ENCODE measurements at places on chromosomes 7 and 10.
A peak's percentile ranks its signal among the peaks of the same experiment; 100 is the strongest.

DNA sequence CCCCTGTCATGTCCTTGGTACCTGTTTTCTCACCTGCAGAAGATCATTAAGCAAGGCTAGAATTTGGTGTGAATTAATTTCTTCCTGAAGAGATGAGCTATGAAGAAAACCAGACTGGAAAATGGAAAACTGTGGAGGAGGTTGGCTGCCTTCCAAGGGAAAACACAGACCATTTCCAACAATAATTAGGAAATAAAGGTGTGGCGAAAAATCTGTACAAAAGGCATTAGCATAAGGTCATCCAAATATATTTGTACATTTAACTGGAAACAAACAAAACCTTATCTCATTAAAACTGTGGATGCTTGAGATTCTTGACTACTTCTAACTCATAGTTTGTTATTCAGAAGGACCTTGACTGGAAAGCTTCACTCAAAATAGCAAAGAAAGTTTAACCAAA, 1.7 kb downstream of the STN1 start:
- H3K27ac ChIP-seq, result no peak overlapping the region
- no peak overlapping the region for H3K4me3 ChIP-seq
- H3K27me3 ChIP-seq, result no peaks in the 10 kb centered on the region
- H3K36me3 ChIP-seq, result no peaks in the 10 kb centered on the region
- H3K4me1 ChIP-seq, result peaks cover 6% of the 10 kb centered on the region

GRCh38 chr7:74002474-74003017, 25.4 kb upstream of the ELN start:
- H3K27ac ChIP-seq, result peak overlapping the region; percentile 83
- peak; percentile 78 for DNase-seq
- no peaks in the 10 kb centered on the region for H3K36me3 ChIP-seq
- H3K4me3 ChIP-seq, result no peak overlapping the region

GRCh38 chr7:129591868-129592267, 19.7 kb upstream of the NRF1 start:
- H3K36me3 ChIP-seq, result no peaks in the 10 kb centered on the region
- DNase-seq, result no peak
- H3K4me3 ChIP-seq, result no peak overlapping the region
- H3K27ac ChIP-seq, result no peak overlapping the region
- H3K4me1 ChIP-seq, result no peaks in the 10 kb centered on the region

GRCh38 chr7:1275451-1276381, 43.0 kb downstream of the UNCX start:
- no peaks in the 10 kb centered on the region for H3K4me1 ChIP-seq
- no peaks in the 10 kb centered on the region for H3K36me3 ChIP-seq
- peaks cover 1% of the 10 kb centered on the region for H3K27me3 ChIP-seq
- no peak overlapping the region for H3K27ac ChIP-seq

GRCh38 chr7:4753598-4754432, 21.6 kb upstream of the AP5Z1 start:
- H3K4me3 ChIP-seq, result no peak overlapping the region
- DNase-seq, result peak; percentile 34
- H3K27me3 ChIP-seq, result no peaks in the 10 kb centered on the region
- H3K4me1 ChIP-seq, result no peaks in the 10 kb centered on the region

DNA sequence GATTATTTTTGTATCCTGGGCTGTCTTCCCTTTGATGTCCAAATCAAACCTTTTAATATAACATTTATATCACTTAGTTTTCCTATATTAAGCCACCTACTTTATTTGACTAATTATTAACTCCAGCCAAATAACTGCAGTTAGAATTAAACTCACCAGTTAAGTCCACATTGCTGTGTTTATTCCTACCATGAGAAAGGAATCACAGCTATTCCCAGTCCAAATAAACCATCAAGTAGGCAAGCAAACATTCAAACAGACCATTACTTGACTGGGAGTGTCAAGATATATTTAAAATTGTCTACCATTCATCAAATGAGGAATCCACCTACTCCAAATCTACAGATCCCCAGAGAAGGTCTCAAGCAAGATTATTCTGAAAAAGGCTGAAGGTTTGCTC, 22.4 kb downstream of the PDE1C start:
- DNase-seq, result peak; percentile 27
- peaks cover 4% of the 10 kb centered on the region for H3K4me1 ChIP-seq

- no peaks in the 10 kb centered on the region for H3K36me3 ChIP-seq
- no peaks in the 10 kb centered on the region for H3K27me3 ChIP-seq
- DNase-seq, result no peak
- H3K27ac ChIP-seq, result no peak overlapping the region
- no peak overlapping the region for H3K4me3 ChIP-seq
Observed at GRCh38 chr7:86653919-86654659, 10.4 kb downstream of the GRM3 start.

DNA sequence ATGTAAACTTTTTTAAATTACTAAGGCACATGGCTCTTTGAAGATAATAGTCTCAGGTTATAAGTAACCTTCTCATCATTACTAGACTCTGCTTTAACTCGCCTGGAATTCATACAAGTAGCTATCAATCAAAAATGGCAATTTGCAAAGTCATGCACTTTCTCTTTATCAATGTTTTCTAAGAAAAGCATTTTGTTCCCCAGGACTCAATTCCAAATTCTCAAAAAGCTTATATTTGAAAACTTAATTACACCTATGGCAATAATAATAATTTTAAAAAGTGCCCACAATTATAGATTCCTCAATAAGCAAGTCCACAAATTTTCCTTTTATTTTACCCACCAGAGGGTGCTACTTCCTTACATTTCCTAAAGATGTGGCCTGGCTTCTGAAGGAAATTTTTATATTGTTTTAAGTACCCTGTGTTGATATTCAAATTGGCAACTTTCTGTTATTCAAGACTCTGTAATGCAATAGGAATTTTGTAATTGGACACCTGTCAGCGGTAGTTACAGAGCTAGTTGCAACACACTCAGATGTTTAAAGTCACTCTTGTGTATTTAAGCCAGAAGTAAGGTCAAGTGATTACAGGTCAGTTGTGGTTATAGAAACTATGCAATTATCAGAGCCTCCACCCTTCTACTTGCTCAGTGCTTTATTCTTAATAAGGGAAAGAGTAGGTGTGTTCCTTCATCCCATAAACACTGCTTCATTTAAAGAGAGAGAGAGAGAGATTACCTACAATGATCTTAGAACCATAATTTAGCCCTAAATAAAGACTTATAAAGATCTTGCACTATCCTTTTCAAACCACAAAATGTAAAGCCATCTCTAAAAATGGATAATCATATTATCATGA, 47.1 kb upstream of the HYAL4 start:
- H3K4me3 ChIP-seq, result no peak overlapping the region
- DNase-seq, result peak; percentile 78
- no peaks in the 10 kb centered on the region for H3K36me3 ChIP-seq
- H3K4me1 ChIP-seq, result peaks cover 2% of the 10 kb centered on the region
- H3K27me3 ChIP-seq, result 0 out of 2 replicates have a peak, but pooled peaks cover under 1% of the 10 kb centered on the region
- no peak overlapping the region for H3K27ac ChIP-seq

DNA sequence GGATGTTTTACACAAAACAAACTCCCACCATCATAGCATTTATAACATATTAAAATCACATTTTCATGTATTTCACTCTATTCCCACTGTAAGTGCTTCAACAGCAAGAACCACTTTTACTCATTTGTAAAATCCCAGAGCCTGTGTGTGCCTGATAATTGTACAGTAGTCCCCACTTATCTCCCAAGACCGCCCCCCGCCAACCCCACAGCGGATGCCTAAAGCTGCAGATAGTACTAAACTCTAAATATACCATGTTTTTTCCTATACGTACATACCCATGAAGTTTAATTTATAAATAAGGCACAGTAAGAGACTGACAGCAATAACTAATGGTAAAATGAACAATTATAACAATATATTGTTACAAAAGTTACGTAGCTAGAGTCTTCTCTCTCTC, 33.5 kb downstream of the EZH2 start:
- no peaks in the 10 kb centered on the region for H3K36me3 ChIP-seq
- no peak overlapping the region for H3K27ac ChIP-seq
- no peak for DNase-seq
- H3K27me3 ChIP-seq, result no peaks in the 10 kb centered on the region
- no peak overlapping the region for H3K4me3 ChIP-seq

- H3K4me3 ChIP-seq, result no peak overlapping the region
- no peaks in the 10 kb centered on the region for H3K36me3 ChIP-seq
- peaks cover 6% of the 10 kb centered on the region for H3K4me1 ChIP-seq
- no peak overlapping the region for H3K27ac ChIP-seq
- no peaks in the 10 kb centered on the region for H3K27me3 ChIP-seq
Observed at GRCh38 chr7:28112883-28113540, 67.6 kb downstream of the JAZF1 start.

GRCh38 chr7:130909881-130910672, 176.1 kb upstream of the KLF14 start:
- peak overlapping the region; percentile 86 for H3K27ac ChIP-seq
- H3K36me3 ChIP-seq, result peaks cover 30% of the 10 kb centered on the region
- H3K27me3 ChIP-seq, result no peaks in the 10 kb centered on the region
- H3K4me3 ChIP-seq, result peak overlapping the region; percentile 87
- peak; percentile 59 for DNase-seq

DNA sequence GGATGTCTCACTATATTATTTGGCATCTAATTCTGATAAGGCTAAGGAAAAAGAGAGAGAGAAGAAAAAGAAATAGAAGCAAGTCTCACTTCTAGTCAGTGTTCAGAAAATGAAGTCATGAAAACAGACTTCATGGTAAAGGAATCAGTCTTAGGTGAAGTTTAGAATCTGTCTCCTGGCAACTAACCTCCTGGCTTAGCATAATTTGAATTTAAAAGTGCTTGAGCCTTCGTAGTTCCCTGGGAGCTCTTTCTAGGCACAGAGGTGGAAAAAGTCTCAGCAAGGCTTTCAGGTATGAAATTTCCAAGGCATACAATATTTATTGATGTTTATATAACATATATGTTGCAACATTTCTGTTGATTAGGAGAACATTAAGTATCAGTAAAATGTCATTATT, 10.4 kb downstream of the CHRM2 start:
- peak overlapping the region; percentile 49 for H3K27ac ChIP-seq
- no peak for DNase-seq
- H3K4me1 ChIP-seq, result peaks cover 15% of the 10 kb centered on the region
- H3K36me3 ChIP-seq, result peaks cover 4% of the 10 kb centered on the region
- H3K4me3 ChIP-seq, result no peak overlapping the region
- H3K27me3 ChIP-seq, result no peaks in the 10 kb centered on the region

DNA sequence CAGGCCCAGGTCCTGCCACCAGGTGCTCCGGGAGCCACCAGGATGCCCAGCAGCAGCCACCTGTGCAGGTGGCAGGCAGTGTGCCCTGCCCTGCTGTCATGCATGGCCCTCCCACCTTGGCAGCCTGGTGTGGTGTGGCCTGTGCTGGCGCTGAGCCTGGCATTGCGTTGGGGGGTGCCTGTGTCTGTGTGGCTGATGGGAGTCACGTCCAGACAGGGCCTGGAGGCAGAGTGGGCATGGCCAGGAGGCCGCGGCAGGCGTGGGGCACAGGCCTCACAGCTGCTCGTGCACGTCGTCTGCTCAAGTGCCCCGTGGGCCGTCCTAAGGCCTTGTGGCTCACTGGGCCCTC, 8.7 kb downstream of the TTYH3 start:
- H3K27ac ChIP-seq, result peak overlapping the region; percentile 80
- no peaks in the 10 kb centered on the region for H3K27me3 ChIP-seq
- peaks cover 2% of the 10 kb centered on the region for H3K36me3 ChIP-seq
- H3K4me1 ChIP-seq, result peaks cover 64% of the 10 kb centered on the region

- peaks cover 2% of the 10 kb centered on the region for H3K4me1 ChIP-seq
- no peak overlapping the region for H3K27ac ChIP-seq
- H3K27me3 ChIP-seq, result no peaks in the 10 kb centered on the region
- DNase-seq, result no peak
- peaks cover 8% of the 10 kb centered on the region for H3K36me3 ChIP-seq
Observed at GRCh38 chr7:104126411-104126841, 81.4 kb downstream of the ORC5 start.

Data from IMR-90 (cell line).